Fibroblast of upper back skin (primary cell): ENCODE measurements at places on chromosomes 5 and 9.

GRCh38 chr9:101639311-101639710 lies 44.5 kb upstream of the PPP3R2 start:
- DNase-seq, result peak; percentile 82

DNA sequence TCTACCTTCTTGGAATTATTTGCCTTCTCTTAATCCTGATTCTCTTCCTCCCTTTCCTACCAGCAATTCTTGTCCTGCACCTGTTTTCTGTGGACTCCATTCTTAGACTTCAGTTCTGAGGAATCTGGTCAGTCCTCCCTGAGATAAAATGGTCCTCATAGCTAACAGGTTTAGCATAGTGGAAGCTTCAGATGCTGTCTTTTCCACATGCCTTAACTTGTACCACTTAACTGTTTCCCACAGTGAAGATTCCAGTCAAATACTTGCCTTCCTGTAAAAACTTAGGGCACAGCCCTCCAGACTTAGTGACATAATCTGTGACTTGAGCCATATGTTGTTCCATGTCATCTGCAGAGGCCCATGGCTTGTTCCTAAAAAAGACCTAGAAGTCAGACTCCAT lies 261.3 kb downstream of the CWC27 start:
- DNase-seq, result no peak

DNA sequence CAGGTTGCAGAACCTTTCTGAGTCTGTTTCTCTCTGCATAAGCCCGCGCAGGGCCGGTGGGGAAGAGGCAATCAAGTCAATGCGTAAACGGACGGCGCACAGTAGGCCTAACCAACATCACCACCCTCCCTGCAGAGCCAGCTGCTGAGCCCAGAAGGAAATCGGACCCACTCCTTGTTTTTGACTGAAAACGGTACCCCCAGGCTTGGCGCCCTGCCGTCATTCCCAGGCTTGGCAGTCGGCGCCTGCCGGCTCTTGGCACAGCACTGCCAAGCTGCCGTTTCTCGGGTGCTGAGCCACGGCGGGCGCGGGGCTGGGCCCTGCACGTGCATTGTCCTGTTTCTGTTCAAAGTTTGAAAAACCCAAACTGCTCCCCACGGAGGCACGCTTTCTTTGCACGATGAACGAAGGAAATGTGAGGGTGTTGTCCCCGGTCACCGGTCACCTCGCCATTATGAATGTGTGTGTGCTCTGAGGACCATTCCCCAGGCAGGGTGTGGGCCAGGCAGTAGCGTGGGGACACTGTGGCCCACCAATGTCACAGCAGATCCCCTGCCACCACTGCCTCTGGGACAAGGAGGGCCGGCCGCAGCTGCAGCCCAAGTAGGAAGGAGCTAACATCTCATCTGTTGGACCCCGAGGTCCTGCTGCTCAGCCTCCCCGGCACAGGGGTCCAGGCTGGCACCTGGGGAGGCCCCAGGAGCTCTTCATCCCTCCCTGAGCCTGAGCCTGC lies 20.1 kb downstream of the FIBCD1 start:
- no peak for DNase-seq

DNA sequence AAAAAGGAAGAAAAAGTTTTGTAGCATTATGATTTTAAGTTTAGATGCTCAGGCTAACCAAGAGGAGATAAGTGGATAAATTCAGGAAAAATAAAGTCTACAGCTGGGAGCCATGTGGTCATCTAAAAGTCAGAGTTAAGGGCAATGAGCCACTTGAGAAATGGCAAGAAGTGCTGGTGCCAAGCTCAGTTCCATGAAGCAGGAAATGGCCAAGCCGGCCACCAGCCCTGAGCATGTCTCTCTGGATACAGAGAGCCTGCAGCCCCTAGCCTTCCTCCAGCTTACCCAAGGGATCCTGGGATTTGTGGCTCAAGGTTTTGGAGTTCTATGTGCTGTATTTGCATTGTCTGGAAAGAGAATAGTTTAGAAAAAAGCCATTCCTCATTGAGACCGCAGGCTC lies 12.2 kb upstream of the S1PR3 start:
- peak; percentile 11 for DNase-seq

- DNase-seq, result no peak
Observed at GRCh38 chr9:96450613-96451528, 902 bp downstream of the HABP4 start.
